ENCODE measurements at places on chromosomes 5 and 9.
A peak's percentile ranks its signal among the peaks of the same experiment; 100 is the strongest.

- no peak for DNase-seq
Measured at GRCh38 chr5:64341340-64341739, 164.5 kb upstream of the RGS7BP start.

DNA sequence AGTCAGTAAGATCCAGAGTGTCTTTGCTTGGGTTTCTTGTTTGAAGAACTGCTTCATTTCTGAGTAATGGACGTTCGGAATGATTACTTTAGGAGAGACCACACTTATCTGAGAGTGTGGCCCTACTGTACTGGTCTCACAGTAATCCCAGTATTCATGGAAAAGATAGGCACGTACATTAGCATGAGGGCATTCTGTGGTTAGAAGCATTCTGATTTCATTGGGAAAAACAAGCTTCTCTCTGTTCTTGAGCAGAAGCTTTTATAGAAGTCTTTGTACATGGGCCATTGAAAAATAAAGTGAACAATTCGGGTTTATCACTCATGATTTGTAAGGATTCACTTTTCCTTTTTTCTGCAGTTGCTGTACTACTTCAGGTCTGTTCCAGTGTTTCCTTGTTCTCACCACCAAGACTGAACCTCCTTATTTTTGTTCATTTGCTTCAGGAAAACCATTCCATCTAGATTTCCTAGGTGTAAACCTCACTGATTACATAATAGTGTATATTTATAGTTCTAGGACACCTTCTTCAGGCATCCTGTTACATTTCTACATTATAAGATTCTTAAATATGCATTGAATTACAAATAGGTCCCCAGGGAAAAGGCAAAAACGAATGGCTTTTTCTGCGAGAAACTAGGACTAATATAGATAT is 10.1 kb downstream of the TGFBR1 start:
- peak; percentile 43 for DNase-seq

GRCh38 chr9:89848060-89849040 is 243.5 kb downstream of the GADD45G start:
- DNase-seq: no peak

- no peak for DNase-seq
Measured at GRCh38 chr5:123264394-123264793, 158.8 kb downstream of the CEP120 start.

DNA sequence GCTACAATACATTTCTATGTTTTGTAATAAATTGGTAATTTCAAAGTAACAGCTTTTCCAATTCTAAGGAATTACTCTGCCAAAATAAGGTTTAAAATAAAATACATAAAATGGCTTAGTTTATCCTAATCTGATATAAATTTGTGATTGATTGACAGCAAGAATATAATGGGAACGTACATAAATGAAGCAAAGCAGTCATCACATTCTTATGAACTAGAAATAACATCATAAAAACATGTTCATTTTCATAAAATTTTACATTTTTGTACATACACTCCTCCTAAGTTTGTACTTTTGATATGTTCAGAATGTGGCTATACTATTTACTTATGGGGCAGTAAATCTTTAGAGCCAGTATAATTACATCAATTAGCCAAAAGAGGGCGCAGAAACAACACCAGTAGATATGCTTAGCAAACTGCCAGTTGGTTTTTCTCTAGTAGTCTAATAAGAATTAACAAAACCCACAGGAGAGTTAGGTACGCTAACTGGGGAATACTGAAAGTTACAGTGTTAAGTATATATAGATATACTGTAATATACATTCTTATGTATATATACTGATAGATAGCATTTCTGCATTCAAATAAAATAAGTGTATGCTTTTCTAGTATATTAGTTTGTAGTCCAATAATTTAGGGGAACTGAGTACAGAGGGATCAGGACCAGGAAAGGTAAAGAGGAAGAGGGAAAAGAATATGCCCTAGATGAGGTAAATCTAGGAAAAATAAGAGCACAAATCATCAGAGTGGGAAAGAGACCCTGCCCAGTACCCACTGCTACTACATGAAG is 76.8 kb downstream of the ZDHHC21 start:
- no peak for DNase-seq

Data from NCI-H2171 (cell line).